ENCODE measurements at places on chromosomes 12 and 14.

DNA sequence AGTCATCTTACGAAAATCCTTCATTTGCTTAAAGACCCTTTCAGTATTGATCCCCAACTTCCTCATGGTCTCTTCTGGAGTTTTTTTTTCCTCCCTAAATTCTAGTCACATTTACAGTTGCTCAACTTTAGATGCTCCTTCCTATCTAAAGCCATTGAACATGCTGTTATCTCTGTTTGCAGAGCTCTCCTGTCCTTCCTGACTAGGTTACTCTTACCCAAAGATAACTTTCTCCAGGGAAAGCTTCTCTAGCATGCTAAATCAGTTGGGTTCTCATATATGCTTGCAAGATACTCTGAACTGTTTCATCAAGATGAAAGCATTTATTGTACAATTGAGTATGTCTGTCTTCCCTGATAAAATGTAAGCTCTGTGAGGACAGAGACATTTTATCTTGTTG lies 1.8 kb upstream of the RAB21 start:
- no peak for DNase-seq

DNA sequence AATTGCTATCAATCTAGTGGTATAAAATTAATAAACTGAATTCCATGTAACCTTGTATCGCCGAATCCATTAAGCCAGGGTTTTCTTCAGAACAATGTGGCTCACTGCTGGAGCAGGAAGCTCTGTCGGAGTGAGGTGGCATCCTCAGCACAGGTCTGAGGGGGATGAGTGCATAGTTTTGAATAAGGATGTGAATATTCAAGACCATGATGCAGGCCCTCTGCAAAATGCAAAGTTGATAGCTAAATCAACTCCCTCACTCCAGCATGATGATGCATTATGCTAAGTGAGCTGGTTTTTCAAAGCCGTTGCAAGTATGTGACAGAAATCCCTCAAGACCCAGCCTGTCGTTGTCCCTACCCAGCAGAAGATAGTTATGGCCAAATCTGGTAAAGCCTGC lies 53.0 kb downstream of the TRIM9 start:
- no peak for DNase-seq

DNA sequence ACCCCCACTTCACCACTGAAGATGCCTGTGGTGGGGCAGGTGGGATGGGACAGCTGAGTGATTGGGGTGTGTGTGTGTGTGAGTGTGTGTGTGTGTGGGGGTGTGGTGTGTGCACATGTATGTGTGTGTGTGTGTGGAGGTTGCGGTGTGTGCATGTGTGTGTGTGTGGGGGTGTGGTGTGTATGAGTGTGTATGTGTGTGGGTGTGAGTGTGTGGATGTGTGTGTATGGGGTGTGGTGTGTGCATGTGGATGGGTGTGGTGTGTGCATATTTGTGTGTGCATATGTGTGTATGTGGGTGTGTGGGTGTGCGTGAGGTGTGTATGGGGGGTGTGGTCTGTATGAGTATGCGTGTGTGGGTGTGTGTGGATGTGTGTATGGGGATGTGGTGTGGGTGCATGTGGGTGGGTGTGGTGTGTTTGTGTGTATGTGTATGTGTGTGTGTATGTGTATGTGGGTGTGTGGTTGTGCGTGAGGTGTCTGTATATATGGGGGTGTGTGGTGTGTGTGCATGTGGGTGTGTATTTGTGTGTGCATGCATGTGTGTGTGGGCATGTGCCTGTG lies 61.6 kb downstream of the PLEKHG3 start:
- no peak for DNase-seq

GRCh38 chr14:99424306-99424877 lies 56.3 kb downstream of the SETD3 start:
- no peak for DNase-seq

DNA sequence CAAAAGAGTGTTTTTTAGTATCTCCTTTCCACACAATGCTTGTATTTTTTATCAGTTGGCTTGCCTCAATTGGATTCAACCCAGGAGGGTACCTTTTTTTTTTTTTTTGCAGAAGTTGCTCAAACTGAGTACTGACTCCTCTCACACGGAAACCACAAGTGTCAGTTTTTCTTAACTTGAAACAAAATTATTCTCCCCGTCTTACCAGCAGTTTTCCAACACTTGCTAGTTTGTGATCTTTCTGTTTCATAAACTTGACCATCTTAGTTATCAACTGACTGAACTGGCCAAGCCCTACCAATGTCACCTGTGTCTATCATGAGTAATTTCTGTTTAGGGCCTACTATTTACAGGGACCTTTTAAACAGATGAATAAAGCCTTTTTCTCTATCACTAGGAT lies 34.1 kb upstream of the ITPR2 start:
- no peak for DNase-seq

- no peak for DNase-seq
Measured at GRCh38 chr12:82876075-82876474, 189.4 kb downstream of the TMTC2 start.

Data from mesothelial cell of epicardium (in vitro differentiated cells).